ENCODE measurements at places on chromosomes 7 and 10.
A peak's percentile ranks its signal among the peaks of the same experiment; 100 is the strongest.

- DNase-seq, result no peak
Measured at GRCh38 chr10:43188702-43189101, 50.5 kb downstream of the CSGALNACT2 start.

DNA sequence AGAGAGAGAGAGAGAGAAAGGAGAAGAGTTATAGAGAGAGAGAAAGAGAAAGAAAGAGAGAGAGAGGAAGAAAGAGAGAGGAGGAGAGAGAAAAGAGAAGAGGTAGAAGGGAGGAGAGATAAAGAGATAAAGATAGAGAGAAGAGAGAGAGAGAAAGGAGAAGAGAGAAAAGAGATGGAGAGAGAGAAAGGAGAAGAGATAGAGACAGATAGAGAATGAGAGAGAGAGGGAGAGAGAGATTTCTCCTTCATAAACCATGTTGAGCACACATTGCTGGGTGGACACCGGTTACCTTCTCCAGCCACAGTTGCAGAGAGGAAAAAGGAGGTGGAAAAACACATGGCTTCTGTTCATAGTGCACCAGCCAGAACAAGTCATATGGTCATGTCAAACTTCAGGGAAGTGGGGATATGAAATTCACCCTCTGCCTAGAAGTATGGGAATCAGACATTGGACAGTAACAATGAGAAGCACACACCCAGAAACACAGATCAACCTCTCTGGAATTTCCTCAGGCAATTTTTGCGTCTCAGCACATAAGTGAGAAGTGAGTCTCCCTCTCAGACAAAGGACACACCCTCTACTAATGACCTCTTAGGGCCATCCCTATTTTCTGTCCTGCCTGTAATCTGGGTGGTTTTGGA, 172.5 kb upstream of the SVIL start:
- DNase-seq, result no peak

DNA sequence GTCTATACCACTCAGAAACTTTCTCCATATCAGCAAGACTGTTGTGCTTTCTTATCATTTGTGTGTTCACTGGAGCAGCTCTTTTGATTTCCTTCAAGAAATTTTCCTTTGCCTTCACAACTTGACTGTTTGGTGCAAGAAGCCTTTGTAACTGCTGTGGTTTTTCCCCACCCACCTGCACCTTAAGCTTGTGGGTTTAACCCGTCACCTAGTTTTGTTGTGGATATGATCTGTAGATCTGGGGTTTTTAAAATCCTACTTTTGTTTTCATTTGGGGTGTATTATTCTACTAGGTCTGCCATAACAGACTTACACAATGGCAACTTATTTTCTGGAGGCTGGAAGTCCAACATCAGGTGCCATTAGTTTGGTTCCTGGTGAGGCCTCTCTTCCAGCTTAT, 30.5 kb upstream of the CHST3 start:
- no peak for DNase-seq

GRCh38 chr10:88810196-88810961, 7.8 kb downstream of the LIPM start:
- peak; percentile 52 for DNase-seq

DNA sequence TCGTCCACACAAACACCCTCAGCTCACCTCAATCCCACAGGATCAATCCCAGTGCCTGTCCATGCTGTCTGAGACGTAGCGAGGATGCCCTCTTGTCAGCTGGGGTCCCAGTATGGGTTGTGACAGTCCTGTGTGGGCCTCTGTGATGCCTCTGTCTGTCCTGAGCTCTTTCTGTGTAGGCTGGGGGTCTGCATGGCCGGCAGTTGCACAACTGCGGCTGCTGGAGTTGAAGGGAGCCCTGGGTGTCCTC, 12.4 kb downstream of the ANTXRL start:
- DNase-seq, result no peak

- DNase-seq, result peak; percentile 54
Measured at GRCh38 chr7:4631380-4632179, 50.5 kb upstream of the FOXK1 start.

All from NCI-H345 (cell line).